Left ventricle myocardium inferior (tissue), 1 donor: ENCODE measurements at places on chromosomes 11 and 22. TPM values are rescaled to one million over a fixed set of nuclear protein-coding genes. Genes with fewer than 3 reads are reported as not detected.

The AMPD3 gene
- total RNA-seq, result 3.4 TPM

The IFITM10 gene
- 0.58 TPM for total RNA-seq

The NEU3 gene
- 9.9 TPM for total RNA-seq

The RELA gene
- total RNA-seq, result 33.8 TPM

The OR51I1 gene
- total RNA-seq, result not detected

The AQP11 gene
- 0.69 TPM for total RNA-seq

The MMP3 gene
- total RNA-seq, result not detected

The RAG1 gene
- 1.6 TPM for total RNA-seq

The CLTCL1 gene
- 9.4 TPM for total RNA-seq

The OR52N4 gene
- not detected for total RNA-seq

The GNAZ gene
- 2.9 TPM for total RNA-seq

DNA sequence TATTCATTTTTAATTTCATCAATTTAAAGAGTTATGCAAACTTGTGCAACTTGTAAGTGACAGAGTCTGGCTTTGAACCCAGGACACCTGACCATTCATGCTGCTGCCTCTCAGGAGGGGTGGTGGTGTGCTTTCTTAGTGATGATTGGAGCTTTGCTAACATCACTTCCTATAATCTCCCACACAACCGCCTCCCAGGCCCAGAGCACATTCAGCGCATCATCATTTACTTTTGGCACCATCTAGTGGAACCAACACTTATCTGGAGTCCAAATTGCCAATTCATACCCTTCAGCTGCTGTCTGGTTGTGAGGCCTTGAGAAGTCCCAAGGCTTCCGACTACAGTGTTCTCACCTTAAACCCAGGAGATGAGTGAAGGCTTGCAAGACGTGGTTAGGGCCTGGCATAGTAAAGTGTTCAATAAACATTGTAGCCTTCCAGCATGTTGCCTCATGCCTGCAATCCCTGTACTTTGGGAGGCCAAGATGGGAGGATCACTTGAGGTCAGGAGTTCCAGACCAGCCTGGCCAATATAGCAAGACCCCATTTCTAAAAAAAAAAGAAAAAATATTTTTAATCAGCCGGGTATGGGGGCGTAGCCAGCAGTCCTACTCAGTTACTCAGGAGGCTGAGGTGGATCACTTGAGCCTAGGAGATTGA lies 1.1 kb upstream of the TTLL1 start:
- H3K27me3 ChIP-seq, result no peaks in the 10 kb centered on the region
- peaks cover 50% of the 10 kb centered on the region for H3K4me1 ChIP-seq
- peak; percentile 34 for DNase-seq
- H3K4me3 ChIP-seq, result no peak overlapping the region
- peak overlapping the region; percentile 82 for H3K27ac ChIP-seq

- no peak overlapping the region for H3K27ac ChIP-seq
- H3K36me3 ChIP-seq, result no peaks in the 10 kb centered on the region
- H3K27me3 ChIP-seq, result no peaks in the 10 kb centered on the region
- no peak overlapping the region for H3K4me3 ChIP-seq
- no peak for DNase-seq
Observed at GRCh38 chr11:92123540-92123939, 101.1 kb upstream of the FAT3 start.

DNA sequence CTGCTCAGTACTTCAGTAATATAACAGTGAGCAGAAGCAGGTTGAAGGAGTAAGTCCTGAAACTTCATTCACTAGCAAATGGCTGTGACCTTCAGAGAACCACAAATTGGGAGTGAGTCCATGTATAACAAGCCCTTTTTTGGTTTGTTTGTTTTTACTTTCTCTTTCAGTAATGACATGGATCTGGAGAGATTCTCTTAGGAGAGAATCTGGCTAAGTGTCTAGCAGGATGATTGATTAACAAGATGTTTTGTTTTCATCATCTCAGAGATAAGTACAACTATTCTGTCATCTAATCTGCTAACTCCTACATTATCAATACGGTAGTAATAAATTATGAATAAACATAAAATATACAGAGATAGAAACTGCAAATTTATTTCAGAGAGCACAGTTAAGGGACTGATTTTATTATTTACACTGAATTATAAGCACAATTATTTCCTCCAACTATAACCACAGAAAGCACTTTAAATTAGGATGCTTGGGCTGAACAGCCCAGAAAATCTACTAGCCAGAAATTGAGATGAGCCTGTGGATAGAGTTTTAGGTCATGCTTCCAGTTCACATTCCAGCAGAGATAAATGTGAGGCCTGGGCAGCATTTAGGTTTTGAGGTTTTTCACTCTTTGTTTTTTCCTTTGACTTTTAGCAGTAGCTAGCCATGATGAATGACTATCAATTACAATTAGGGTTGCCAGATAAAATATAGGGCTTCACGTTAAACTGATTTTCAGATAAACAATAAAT lies 429.3 kb upstream of the FAT3 start:
- H3K4me1 ChIP-seq, result no peaks in the 10 kb centered on the region
- H3K27ac ChIP-seq, result no peak overlapping the region
- no peak for DNase-seq

DNA sequence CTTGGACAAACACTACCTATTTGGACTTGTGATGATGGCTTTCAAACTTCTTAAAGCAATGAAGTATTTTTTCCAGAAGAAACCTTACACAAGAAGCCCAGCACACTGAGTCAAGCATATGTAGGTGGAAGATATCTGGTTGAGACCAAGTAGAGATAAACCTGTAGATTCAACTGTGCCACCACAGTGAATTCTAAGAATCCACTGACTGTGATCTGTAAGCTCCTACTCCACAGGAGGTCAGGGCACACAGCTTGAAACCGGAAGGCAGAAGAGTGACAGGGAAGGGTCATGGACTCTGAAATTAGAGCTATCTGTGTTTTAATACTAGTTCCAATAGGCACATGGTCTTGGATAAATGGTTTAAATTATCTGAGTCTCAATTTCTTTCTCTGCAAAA lies 404.5 kb downstream of the ETS1 start:
- no peaks in the 10 kb centered on the region for H3K36me3 ChIP-seq
- H3K4me3 ChIP-seq, result no peak overlapping the region
- DNase-seq, result no peak

DNA sequence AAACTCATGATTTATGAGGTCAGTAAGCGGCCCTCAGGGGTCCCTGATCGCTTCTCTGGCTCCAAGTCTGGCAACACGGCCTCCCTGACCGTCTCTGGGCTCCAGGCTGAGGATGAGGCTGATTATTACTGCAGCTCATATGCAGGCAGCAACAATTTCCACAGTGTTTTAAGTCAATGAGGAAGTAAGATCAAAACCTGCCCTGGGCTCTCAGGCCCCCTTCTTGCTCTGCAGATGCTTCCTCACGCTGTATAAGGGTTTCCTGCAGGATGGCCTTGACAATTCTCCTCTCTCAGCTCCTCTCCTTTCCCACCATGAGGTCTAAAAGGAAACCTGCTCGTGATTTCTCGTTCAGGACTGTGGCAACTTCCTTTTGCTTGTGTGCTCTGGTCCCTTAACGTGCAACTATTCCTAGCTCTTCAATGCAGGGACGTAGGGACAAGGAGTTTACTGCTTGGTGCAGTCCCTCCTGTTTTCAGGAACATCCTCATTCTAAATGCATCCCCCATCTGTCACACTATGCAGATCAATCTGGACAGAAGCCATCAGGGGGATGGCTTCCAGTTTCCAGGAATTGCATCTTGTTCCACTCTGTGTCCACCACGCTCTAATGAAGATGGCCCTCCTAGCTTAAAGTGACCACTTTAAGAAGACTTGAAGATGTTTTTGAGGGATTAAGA lies 64.3 kb upstream of the IGLL5 start:
- H3K27ac ChIP-seq, result no peak overlapping the region
- no peak overlapping the region for H3K4me3 ChIP-seq
- H3K27me3 ChIP-seq, result peaks cover 43% of the 10 kb centered on the region

- no peaks in the 10 kb centered on the region for H3K36me3 ChIP-seq
- H3K27me3 ChIP-seq, result peaks cover 21% of the 10 kb centered on the region
- no peaks in the 10 kb centered on the region for H3K4me1 ChIP-seq
- no peak for DNase-seq
- H3K4me3 ChIP-seq, result no peak overlapping the region
Observed at GRCh38 chr11:36724742-36725385, 126.8 kb upstream of the RAG2 start.

DNA sequence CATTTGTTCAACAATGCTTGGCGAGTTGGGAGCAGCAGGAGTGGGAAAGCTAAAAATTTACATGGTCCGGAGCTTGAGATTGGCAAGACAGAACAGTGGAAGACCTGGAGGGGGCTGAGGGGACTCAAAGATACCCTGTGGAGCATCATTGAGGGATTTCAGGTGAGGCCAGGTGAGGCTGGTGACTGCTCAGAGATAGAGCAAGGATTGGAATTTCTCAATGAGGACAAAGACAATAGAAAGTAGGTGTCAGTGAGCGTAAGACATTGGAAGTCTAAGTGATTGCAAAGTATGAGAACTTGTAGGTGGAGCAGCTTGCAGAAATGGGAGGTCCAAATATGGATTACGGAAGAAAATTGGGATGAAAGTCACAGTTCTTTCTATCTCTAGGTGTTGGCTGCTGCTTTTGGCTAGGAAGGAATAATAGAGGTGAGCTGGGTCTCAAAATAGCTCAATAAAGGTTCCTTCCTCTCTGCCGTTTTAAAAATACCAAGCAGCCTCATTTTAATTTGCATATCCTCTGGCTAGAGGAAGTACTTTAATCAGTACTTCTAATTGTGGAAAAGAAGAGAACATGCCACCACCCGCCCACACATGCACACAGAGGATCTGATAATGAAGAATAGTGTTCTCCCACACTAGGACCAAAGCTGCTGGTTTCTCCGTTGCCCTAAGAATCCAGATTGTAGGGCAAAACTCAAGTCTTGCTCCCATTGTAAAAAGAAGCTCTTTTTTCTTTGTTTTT lies 41.8 kb upstream of the SORL1-AS1 start:
- no peak overlapping the region for H3K4me3 ChIP-seq
- H3K4me1 ChIP-seq, result no peaks in the 10 kb centered on the region
- H3K36me3 ChIP-seq, result no peaks in the 10 kb centered on the region

DNA sequence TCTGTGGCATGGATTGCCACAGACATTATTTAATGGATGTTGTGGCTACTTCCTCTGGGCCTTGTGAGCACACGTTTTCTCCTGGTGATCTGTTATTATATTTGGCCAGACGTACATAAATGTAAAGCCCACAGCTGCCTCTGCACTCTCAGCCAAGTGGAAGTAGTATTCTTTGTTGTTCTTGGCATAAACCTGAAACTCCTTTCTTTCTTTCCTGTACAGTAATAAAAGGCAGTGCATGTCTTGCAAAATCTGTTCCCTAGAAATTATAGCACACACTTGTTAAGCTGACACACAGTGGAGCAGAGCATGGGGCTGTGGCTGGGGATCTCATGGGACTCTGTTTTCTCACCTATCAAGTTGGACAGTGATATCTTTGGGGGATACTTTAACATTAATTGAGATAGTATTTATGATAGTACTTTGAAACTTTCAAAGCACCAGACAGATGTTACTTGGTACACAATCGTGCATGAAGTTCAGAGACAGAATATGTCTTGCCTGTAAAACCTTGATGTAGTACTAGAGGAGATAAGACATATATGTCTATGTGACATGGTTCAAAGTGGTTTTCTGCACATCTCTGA lies 20.9 kb downstream of the PANX1 start:
- DNase-seq, result no peak
- peaks cover 84% of the 10 kb centered on the region for H3K4me1 ChIP-seq
- no peaks in the 10 kb centered on the region for H3K27me3 ChIP-seq
- no peak overlapping the region for H3K27ac ChIP-seq

DNA sequence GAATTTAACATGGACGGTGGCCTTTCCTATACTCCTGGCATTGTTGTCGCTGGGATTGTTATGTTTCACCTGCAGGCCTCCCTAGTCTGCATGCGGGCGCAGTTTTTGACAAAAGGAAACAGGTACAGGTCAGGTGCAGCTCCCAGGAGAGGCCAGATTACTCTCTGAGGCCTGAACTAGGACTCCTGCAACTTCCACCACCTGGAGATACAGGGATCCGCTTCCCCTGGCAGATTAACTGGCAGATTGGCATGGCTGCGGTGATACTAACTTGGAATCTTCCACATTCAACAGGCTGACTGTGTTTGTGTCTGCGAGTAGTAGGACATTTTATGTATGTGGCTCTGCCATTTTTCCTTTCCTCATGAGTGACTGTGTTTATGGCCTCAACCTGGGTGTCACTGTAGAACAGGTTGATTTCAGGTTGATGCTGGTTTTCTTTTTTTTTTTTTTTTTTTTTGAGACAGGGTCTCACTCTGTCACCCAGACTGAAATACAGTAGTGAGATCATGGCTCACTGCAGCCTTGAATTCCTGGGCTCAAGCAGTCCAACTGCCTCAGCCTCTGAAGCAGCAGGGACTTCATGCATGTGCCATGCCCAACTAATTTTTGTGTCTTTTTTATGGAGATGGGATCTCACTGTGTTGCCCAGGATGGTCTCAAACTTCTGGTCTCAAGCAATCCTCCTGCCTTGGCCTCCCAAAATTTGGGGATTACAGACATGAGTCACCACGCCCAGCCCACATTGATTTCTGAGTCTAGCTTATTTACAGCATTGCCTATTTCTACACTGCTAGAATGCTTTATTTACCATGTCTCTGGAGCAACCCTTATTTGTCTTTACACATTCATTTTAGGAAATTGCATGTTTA lies 1.7 kb upstream of the USP28 start:
- H3K27ac ChIP-seq, result no peak overlapping the region
- H3K36me3 ChIP-seq, result no peaks in the 10 kb centered on the region
- no peak overlapping the region for H3K4me3 ChIP-seq
- no peak for DNase-seq
- H3K4me1 ChIP-seq, result peaks cover 36% of the 10 kb centered on the region

DNA sequence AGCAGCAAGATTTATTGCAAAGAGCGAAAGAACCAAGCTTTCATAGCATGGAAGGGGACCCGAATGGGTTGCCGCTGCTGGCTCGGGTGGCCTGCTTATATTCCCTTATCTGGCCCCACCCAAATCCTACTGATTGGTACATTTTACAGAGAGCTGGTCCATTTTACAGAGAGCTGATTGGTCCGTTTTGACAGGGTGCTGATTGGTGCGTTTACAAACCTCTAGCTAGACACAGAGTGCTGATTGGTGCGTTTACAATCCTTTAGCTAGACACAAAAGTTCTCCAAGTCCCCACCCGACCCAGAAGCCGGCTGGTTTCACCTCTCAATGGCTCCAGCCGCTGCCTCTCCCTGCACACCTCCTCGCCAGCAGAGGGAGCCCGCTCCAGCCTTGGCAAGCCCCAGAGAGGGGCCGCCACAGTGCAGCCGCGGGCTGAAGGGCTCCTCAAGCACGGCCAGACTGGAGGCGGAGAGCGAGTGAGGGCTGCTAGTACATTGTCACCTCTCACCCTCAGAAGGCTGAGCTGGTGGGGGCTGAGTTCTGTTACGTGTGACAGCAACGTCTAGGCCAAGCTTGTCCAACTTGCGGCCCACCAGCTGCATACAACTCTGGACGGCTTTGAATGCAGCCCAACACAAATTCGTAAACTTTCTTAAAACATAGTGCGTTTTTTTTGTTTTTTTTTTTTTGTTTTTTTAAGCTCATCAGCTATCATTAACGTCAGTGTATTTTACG lies 8.7 kb downstream of the PTH start:
- DNase-seq, result peak; percentile 63
- no peak overlapping the region for H3K27ac ChIP-seq
- H3K4me1 ChIP-seq, result no peaks in the 10 kb centered on the region
- H3K36me3 ChIP-seq, result no peaks in the 10 kb centered on the region
- peak overlapping the region; percentile 52 for H3K4me3 ChIP-seq
